A549 treated with Hydrocortisone at 1 μM for 4 hours (cell line): ENCODE measurements at places on chromosomes 12 and 14. TPM values are rescaled to one million over a fixed set of nuclear protein-coding genes. Genes with fewer than 3 reads are reported as not detected.

PPFIBP1 gene
- total RNA-seq: 15.9 to 29.1 TPM (median 21.0 TPM) in 5 replicates

LDHB gene
- total RNA-seq: 1,531 to 1,787 TPM (median 1,624 TPM) in 5 replicates

C12orf50 gene
- 0.07 to 0.10 TPM in 2 of 5 replicates, not detected in the others for total RNA-seq

SMIM41 gene
- not detected in 5 replicates for total RNA-seq

VPS33A gene
- 18.4 to 21.6 TPM (median 19.3 TPM) in 5 replicates for total RNA-seq

ORAI1 gene
- total RNA-seq: 20.3 to 35.6 TPM (median 32.0 TPM) in 5 replicates

KRT81 gene
- 3,045 to 4,083 TPM (median 3,944 TPM) in 5 replicates for total RNA-seq

POTEM gene
- total RNA-seq: not detected in 5 replicates

GLS2 gene
- total RNA-seq: 0.13 to 0.31 TPM (median 0.21 TPM) in 5 replicates

INHBE gene
- total RNA-seq: 0.05 to 0.09 TPM in 2 of 5 replicates, not detected in the others

FOXM1 gene
- total RNA-seq: 84.5 to 96.5 TPM (median 91.4 TPM) in 5 replicates

LBHD2 gene
- total RNA-seq: 0.16 to 0.24 TPM in 2 of 5 replicates, not detected in the others

GARIN6 gene
- not detected in 5 replicates for total RNA-seq

STAT6 gene
- total RNA-seq: 41.7 to 48.9 TPM (median 46.6 TPM) in 5 replicates

TAS2R8 gene
- total RNA-seq: not detected in 5 replicates

HAL gene
- total RNA-seq: 0.60 to 1.0 TPM (median 0.72 TPM) in 5 replicates

SPTB gene
- total RNA-seq: 1.5 to 1.9 TPM (median 1.7 TPM) in 5 replicates

TAS2R20 gene
- 0.07 to 0.20 TPM (median 0.14 TPM) in 3 of 5 replicates, not detected in the others for total RNA-seq

TGFB3 gene
- 0.61 to 0.91 TPM (median 0.71 TPM) in 5 replicates for total RNA-seq

CEBPE gene
- total RNA-seq: 0.07 to 0.08 TPM in 2 of 5 replicates, not detected in the others

TMEM121 gene
- 4.6 to 9.5 TPM (median 8.0 TPM) in 5 replicates for total RNA-seq

RERGL gene
- not detected in 5 replicates for total RNA-seq

C3AR1 gene
- not detected in 5 replicates for total RNA-seq

PPP4R4 gene
- total RNA-seq: 0.29 to 0.59 TPM (median 0.30 TPM) in 5 replicates

MYH6 gene
- total RNA-seq: 0.03 to 0.16 TPM (median 0.12 TPM) in 5 replicates

KRT78 gene
- 0.07 to 0.45 TPM (median 0.25 TPM) in 4 of 5 replicates, not detected in the other for total RNA-seq

CPNE6 gene
- total RNA-seq: 0.15 to 0.17 TPM in 2 of 5 replicates, not detected in the others

PZP gene
- not detected in 5 replicates for total RNA-seq
